ENCODE measurements at places on chromosomes 2 and 18.

- DNase-seq = no peak
Measured at GRCh38 chr2:232088771-232089170, 127.3 kb downstream of the DIS3L2 start.

- DNase-seq = no peak
Measured at GRCh38 chr2:46067501-46068305, 229.5 kb upstream of the EPAS1 start.

DNA sequence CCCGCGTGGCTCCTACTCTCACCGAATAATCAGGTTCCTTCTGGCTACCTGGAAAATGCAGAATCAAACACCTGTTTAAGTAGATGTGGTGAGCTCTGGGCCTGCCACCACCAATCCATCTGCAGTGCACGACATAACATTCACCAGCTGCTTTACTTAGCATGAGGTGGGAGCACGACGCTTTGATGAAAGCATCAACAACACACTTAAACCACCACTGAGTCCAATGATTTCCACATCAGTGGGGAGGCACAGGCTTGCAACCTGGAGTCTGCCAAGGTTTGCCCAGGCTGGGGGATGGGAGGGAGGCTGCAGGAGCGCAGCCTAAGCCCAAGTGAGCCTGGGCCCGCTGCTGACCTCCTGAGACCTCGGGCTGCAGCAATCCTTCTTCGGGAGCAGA, 415.5 kb downstream of the MEIS1 start:
- DNase-seq = no peak

DNA sequence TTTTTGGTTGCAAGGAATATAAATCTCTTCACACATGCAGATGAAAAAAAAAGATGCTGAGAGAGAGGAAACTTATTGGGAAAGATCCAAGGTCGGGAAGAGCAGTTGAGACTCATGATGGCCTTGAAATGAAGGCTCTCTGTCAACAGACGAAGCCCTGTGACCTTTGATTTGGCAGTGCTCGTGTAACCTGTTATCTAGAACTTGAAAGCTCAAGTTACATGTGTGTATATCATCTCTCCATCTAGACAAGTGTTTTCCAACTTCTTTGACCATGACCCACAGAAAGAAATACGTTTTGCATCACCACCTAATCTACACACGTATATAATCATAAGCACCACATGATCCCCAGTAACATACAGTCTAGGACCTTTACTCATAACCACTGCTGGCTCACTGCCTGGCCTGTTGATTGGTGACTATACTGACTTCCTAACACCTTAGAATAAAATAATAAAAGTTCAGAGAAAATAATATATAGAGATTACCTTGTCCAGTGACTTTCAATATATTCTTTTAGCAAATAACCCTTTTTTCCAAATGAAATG, 319.0 kb upstream of the PKDCC start:
- DNase-seq = no peak

DNA sequence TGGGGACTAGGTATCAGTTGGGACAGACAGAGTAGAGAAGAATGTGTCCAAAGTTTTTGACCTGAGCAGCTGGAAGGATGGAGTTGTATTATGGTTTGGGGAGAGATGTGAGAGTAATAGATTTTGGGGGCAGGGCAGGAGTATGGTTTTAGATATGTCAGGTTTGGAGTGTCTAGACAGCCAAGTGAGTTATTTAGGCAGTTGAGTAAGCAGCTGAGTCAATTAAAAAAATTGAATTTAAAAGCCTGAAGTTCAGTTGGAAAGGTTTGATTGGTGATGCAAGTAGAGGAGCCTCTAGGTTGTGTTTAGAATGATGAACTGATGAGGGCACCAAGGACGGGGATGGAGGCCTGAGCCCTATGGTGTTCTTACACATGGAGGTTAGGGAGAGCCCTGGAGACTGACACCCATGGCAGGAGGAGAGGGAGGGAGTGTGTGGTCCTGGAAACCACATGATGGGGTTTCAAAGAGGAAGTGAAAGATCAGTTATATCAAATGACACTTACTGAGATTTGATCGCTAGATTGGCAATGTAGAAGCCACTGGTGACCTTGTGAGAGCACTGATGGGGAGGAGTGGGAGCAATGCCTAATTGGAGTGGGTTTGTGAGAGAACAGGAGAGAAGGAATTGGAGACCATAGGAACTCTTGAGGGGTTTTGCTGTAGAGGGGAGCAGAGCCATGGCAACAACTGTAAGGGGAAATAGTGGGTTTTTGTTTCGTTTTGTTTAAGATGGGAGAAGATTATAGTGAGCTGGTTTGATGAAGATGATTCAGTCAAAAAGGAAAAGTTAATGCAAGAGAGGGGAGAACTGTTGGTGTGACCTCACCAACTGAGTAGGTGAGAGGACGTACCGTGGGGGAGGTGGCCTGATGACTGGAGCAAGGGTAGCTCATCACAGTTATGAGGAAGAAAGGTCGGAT, 10.3 kb downstream of the ITGA6 start:
- DNase-seq = no peak

GRCh38 chr18:36185157-36185556, 2.1 kb upstream of the MOCOS start:
- no peak for DNase-seq

DNA sequence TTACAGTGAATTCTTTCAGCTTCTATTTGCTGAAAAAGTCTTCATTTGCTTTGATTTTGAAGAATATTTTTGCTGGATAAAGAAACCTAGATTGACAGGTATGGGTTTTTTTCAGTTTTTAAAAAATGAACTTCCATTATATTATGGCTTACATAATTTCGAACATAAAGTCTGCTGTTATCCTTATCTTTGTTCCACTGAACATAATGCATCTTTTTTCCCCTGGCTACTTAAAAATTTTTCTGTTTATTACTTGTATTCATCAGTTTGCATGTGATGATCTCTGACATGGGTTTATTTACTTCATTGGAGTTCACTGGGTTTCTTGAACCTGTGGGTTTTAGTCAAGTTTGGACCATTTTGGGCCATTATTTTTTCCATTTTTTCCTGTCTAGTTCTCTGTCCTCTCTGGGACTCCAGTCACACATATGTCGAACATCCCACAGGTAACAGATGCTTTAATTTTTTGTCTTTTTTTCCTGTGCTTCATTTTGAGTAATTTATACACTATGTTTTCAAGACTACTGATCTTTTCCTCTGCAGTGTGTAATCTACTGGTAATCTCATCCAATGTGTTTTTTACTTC, 33.1 kb downstream of the SEC11C start:
- DNase-seq = no peak

GRCh38 chr2:36290306-36290856, 65.2 kb upstream of the CRIM1 start:
- no peak for DNase-seq

- DNase-seq = no peak
Measured at GRCh38 chr2:30747206-30747605, 60.0 kb downstream of the CAPN13 start.

DNA sequence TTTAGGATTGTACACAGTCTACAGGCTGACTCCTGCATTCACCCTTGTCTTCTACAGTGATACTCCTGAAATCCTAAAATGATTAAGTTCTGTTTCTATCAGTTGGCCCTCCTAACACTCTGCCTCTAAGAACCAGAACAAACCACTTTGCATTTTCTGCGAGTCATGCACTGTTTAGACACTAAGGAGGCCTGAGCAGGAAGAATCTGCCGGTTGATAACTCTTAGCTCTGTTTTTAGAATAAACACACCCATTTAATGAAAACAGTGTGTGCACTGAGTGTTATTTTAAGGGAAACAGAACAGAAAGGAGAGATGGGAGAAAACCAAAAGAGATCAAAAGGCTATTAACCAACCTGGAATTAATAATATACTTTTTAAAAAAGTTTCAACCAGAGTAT, 22.9 kb upstream of the SSB start:
- DNase-seq = no peak

GRCh38 chr2:158266111-158266510, 164.4 kb downstream of the UPP2 start:
- DNase-seq = no peak

- DNase-seq = no peak
Measured at GRCh38 chr2:72144632-72145288, 2.9 kb downstream of the CYP26B1 start.

DNA sequence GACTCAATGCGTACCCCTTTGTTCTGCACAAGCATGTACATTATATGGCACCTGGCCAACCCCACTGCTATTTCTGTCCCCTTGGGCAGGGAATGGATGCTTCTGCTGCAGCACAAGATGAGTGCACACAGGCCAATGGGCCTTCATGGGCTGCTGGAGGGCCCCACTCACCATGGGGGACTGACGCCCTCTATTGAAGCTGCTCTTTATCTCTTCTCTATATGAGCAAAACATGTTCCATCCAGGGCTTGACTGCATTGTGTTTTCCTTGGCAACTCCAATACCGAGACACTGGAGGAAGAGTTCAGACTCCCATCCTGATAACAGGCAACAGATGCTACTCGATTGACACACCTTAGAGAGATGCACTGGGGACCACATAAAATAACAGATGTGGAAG, 251.6 kb upstream of the NCKAP5 start:
- DNase-seq = no peak

DNA sequence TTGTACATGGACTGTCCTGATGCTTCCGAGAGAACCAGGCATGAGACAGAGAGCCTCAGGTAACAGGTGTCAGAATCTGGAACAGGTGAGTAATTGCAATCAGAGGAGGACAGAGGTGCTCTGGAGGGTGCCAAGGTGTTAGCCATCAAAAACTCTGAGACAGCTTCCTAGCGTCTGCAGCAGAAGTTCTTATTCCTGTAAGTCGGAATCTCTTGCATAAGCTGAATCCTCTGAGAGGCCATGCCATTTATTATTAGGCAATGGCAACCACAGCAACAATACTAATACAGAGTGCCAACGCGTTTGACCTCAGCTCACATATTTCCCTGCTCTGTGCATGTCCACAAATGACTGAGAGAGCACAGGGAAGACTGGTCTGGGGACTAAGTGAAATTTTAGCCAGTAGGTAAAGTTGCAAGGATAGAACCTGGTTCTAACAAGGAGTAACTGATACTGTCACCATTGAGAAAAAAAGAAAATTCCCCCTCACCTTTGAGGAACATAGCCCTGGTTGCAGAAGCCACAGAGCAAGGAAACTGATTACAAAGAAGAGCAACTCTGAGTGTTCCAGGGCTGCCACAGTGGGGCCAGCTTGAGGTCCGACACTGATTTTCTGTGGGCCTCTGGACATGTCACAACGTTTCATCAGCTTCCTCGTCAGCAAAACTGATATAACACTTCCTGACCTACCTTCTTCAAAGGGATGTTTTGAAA, 55.1 kb upstream of the ACSL3 start:
- no peak for DNase-seq

DNA sequence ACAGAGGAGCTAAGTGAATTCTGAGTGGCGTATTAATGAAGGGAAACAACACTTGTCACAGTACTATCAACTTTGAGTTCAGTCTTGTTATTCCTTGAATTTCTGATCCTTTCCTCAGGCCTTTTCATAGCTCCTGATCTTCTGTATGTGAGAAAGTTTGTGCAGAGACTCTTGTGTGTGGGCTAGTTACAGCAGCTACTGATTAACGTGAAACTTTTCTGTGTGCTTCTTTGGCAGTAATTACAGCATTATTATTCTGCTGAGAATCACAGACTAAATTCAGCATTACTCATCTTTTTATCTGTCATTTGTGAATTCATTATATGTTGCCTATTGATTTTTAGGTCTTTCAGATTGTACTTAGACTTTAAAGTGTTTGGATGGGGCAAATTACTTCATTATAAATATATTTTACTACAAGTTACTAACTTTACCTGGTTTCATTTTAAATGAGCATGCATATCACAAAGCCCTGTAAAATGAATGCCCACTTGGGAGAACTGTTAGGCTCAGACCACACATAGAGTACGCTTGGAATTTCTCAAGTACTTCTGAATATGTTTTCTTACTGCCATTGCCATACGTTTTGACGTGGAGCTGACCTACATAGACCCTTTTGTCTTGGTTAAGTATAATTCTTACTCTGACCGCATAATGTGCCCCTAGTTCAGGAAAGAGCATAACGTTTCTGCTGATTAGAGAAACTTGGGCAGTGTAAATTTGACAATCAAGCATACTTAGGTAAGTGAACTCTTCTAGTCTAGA, 36.2 kb downstream of the CREB1 start:
- no peak for DNase-seq

- no peak for DNase-seq
Measured at GRCh38 chr2:215705771-215706361, 270.0 kb upstream of the FN1 start.

- DNase-seq = no peak
Measured at GRCh38 chr18:37396971-37397720, 168.5 kb downstream of the CELF4 start.

GRCh38 chr2:183291436-183291835, 167.2 kb downstream of the NUP35 start:
- DNase-seq = no peak

- DNase-seq = no peak
Measured at GRCh38 chr2:44679584-44679983, 261.9 kb upstream of the SIX3 start.

DNA sequence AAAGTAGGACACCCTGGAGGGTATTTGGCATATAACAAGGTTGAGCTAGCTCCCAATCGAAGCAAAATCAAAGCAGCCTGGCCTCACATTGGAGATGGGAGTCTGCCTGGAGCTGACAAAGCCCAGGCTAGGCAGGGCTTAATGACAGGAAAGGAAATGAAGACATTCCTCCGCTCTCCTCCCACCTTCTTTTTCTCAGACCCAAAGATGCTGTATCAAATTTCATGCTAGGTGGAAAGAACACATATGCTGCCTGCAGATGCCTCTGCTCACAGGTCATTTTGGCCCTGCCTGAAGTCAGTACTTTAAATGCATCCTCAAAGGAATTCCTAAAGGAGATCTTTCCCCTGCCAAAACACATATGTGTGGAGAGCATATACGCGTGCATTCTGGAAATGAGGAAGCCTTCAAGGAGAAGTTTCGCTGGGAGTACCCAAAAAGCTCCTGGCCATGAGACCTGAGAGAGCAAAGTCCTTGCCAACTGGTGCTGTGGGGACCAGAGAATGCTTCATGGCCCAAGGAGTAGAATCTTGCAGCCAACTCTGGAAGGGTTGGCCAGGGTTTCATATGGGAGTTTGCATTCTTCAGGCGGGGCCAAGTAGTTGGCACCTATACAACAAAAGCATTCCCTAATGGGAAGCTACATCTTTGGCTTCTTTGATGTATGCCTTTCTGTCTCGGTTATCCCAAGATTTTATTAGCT, 88.0 kb downstream of the AQP4 start:
- DNase-seq = no peak

- no peak for DNase-seq
Measured at GRCh38 chr2:28270456-28271152, 122.1 kb upstream of the FOSL2 start.
